Fibroblast of skin of right biceps (primary cell): ENCODE measurements at places on chromosomes 7 and 10.

GRCh38 chr10:34423673-34424625 is 391.1 kb downstream of the PARD3 start:
- no peak for DNase-seq

- no peak for DNase-seq
Measured at GRCh38 chr7:127812540-127812939, 160.5 kb downstream of the SND1 start.

- no peak for DNase-seq
Measured at GRCh38 chr7:81527651-81528050, 242.2 kb downstream of the HGF start.

- no peak for DNase-seq
Measured at GRCh38 chr10:124220971-124221355, 127.6 kb upstream of the CHST15 start.

GRCh38 chr10:59672150-59672875 is 37.3 kb downstream of the SLC16A9 start:
- no peak for DNase-seq

- DNase-seq = no peak
Measured at GRCh38 chr7:140512317-140513000, 33.2 kb upstream of the MKRN1 start.

GRCh38 chr7:38506756-38507155 is 124.4 kb downstream of the AMPH start:
- peak; percentile 81 for DNase-seq

DNA sequence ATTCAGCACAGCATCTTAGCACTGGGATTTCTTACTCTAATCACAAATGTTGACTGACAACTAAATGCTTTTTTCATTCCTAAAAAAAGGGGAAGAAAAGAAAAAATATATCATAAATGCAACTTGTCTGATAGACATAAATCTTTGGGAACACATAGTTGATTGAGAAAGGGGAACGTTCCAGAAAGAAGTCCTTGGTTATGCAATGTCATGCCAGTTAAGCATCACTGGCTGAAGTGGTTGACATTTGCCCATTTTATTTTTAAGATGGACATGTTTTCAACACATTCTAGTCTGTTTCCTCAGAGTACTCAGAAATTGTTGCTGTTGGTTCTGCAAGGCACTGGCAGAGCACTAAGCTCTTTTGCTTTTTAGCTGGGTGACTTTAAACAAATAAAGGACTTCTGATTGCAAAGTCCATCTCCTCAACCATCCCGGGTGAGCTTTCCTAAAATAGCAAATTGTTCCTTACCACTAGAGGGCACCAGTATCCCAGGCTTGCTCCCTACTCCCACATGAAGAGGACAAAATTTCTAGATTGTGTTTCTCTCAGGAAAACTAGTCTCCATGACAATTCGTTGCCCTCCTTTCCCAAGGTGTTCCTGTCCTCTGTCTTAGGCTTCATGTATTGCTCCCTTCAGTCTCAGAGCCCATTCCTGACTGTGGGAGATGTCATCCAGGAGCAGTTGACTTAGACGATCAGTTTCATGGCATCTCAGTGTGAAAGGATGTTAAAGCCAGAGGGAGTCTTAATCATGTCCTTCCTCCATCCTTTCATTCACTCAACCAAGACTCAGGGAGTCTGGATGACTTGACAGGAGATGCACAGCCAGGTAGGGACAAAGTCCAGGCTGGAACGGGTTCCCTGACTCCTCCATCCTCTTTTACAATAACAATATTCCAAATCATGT is 23.9 kb downstream of the OPALIN start:
- peak; percentile 22 for DNase-seq

DNA sequence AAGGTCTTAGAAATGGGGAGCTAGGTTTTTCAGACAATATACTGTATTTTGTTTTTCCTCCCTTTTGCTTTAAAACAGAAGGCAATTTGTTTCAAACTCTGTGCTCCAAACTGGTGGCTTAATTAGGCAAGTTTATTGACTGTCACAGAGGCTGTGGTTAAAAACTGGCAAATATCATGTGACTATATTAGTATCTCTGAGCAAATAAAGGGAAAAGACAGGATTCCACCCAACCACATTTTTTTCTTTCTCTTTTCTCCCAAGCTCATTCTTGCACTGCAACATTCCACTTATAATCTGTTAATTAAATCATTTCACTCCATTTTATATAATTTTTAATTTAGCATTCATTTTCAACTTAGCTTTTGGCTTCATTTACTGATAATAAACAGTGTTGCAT is 615.8 kb downstream of the AUTS2 start:
- DNase-seq = no peak

DNA sequence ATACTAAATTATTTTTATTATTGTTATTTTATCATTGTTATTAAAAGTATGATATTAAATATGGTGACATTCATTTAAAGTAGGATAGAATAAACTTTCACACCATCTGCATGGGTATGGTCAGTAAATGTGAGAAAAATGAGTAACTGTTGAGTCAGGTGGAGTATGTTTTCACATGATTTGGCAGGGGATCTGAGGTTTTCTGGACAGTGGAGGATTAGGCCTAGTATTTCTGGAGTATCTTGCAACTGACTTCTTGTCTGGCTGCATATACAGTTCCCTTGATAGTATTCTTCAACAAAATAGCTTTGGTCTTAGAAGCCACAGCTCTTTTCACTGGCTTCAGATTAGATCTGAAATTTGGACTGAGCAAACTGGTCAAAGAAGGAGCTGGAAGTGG is 54.5 kb downstream of the GBF1 start:
- peak; percentile 47 for DNase-seq

DNA sequence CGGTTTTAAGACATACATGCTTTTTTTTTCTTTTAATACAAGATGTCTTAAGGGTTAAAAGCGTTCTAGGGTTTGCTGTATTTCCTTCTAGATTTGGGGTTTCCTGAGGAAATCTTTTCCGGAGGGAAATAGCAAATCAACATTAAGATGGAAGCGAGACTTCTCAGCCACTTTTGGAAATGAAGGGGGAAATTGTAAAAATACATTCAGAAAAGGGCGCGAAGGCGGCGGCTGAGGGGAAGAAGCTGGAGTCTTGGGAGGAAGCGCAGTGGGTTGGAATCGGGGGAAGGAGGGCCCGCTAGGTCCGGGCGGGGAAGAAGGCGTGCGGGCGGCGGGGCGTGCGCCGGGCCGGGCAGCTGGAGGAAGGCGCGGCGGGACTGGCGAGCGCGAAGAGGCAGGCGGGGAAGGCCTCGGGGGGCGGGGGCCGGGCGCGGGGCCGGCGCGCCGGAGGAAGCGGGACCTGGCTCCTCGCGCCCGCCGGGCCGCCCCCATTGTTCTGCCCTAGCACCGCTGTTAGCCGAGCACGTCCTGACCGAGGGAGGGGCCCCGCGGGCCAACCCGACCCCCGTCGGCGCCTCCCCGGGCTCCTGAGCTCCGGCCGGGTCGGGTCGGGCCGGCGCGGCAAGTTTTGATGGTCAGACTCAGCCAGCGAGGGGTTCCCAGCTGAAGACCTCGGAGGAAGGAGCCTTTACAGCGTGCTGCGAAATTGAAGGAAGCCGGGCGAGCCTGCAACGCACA is 1.5 kb upstream of the SKIDA1 start:
- peak; percentile 76 for DNase-seq

GRCh38 chr10:130686689-130687300 is 550.6 kb downstream of the GLRX3 start:
- DNase-seq = no peak

GRCh38 chr7:29843093-29843492 is 36.8 kb downstream of the WIPF3 start:
- DNase-seq = no peak

DNA sequence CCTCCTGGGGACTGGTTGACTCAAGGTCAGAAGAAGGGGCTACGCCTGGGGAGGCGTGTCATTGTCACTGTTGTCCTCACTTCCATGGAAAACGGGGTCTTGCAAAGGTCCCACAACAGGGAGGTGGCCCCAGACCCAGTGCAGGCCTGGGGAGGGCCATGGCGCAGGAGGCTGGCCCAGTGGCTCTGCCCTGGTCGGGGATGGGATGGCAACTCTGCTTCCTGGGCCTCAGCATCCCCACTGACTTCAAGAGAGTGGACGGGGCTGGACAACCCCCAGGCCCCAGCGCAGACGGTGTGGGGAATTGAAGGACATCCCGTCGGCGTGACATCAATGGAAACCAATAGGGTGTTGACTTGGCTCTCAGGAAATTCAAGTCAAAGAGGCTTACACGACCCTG is 35.2 kb downstream of the MICALL2 start:
- no peak for DNase-seq

DNA sequence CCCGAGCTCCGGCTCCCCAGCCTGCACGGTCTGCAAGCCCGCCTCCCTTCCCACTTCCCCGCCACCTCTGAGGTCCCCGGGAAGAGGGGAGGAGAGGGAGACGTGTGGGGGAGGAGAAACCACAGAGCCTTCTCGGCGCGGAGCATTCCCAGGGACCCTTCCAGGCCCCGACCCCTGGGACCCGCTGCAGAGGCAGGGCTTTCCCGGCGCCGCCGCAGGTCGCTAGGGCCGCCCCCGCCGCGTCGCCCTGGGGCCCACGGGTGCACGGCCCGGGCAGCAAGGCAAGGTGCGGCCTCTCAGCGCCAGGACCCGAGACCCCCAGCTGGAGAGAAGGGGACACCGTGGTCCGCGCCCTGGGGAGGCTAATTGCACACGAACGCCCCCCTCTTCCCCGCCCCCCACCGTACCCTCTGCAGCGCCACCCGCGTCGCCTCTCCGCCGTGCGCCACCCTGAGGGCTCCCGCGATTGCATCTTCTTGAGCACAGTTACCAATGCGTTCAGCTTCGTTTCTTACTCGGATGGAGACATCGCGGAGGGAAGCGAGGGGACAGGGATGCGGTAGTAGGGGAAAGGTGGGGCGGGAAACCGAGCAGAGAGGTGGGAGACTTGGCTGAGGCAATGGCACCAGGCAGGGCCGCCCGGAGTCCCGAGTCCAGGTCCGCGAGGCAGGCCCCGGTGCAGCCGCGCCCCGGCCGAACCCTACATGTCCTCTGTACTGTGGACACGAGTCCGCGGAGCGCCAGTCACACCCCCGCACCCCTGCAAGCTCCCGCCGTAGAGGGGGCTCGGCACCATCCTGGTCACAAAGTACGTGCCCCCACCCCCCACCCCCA is 28.9 kb downstream of the SKIDA1 start:
- DNase-seq = peak; percentile 59

GRCh38 chr7:1188720-1189294 is 28.8 kb upstream of the ZFAND2A start:
- DNase-seq = no peak

- DNase-seq = no peak
Measured at GRCh38 chr10:122525788-122526187, 34.8 kb upstream of the DMBT1 start.

DNA sequence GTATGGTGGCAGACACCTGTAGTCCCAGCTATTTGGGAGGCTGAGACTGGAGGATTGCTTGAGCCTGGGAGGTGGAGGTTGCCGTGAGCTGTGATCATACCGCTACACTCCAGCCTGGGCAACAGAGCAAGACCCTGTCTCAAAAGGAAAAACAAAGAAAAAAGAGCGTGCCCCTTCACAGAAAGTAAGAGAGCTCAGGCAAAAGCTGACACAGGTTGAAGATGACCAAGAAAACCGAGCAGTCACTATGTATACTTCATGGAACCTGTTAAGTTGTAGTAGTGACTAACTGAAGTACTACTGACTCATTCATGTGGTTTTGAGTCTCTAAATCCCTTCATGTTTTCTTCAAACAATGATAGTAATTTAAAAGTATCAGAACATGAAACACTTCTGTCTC is 1.2 kb upstream of the PRRT4 start:
- DNase-seq = peak; percentile 42

- peak; percentile 54 for DNase-seq
Measured at GRCh38 chr10:58797356-58797755, 284.7 kb downstream of the BICC1 start.

- DNase-seq = no peak
Measured at GRCh38 chr10:128072941-128073645, 53.1 kb downstream of the MKI67 start.

DNA sequence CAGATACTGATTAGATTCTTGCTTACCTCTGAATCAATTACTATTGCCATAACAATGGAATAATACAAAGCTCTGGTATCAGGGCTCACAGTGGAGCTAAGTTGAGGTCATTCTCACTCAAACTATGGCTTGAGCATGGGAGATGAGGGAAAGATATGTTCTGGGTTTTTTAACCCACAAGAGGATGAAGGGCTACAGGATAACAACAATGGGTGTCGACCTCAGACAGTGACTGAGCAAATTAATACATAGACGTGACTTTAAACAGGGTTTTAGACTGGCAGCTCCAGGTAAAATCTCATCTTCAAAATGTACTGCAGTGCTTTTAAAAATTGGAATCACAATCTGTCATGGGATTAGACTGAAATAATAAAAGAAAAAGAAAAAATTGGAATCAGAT is 7.5 kb upstream of the HIBADH start:
- DNase-seq = no peak

DNA sequence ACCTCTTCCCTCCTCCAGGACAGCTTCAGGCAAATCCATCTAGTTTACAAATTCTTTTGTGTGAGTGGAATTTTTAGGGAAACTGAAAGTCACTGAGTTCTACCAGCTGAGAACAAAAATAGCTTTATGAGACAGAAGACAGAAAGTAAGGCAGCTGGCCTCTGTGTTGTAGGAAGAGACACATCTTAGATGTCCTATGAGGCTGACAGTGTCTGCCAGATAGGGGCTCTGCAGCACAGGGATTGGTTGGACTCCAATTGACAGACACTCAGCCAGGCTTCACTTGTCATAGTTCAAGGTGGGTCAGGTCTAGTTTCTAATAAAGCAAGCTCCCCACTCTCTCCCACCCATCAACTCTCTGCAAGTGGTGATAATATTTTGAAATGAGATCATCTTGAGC is 574.9 kb downstream of the CCSER2 start:
- no peak for DNase-seq

GRCh38 chr7:138029941-138030340 is 28.1 kb upstream of the CREB3L2 start:
- DNase-seq = no peak

GRCh38 chr7:29217113-29217512 is 22.5 kb downstream of the CHN2 start:
- no peak for DNase-seq

GRCh38 chr10:69045441-69046300 is 42.2 kb upstream of the SRGN start:
- DNase-seq = no peak

- no peak for DNase-seq
Measured at GRCh38 chr7:26372249-26372648, 80.6 kb downstream of the SNX10 start.

GRCh38 chr10:72353028-72353964 is 1.4 kb downstream of the DNAJB12 start:
- DNase-seq = no peak

- DNase-seq = peak; percentile 75
Measured at GRCh38 chr10:106181501-106181900, 983.0 kb downstream of the SORCS1 start.

- peak; percentile 8 for DNase-seq
Measured at GRCh38 chr10:95655571-95656290, 780 bp downstream of the ALDH18A1 start.

DNA sequence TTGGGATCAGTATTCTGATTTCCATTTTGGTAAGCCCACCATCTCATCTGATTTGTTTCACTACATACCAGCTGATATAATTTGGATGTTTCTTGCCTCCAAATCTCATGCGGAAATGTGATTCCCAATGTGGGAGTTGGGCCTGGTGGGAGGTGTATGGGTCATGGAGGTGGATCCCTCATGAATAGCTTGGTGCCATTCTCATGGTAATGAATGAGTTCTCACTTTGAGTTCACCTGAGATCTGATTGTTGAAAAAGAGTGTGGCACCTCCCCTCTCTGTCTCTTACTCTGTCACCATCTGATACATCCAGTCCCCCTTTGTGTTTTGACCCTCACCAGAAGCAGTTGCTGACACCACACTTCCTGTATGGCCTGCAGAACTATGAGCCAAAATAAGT is 347.3 kb downstream of the ARL4A start:
- DNase-seq = no peak

GRCh38 chr10:34593930-34594329 is 221.2 kb downstream of the PARD3 start:
- no peak for DNase-seq
